PC-9 (cell line): ENCODE measurements at places on chromosomes 1 and 21.

- DNase-seq = peak; percentile 56
Measured at GRCh38 chr21:31335957-31336738, 7.9 kb downstream of the TIAM1 start.

DNA sequence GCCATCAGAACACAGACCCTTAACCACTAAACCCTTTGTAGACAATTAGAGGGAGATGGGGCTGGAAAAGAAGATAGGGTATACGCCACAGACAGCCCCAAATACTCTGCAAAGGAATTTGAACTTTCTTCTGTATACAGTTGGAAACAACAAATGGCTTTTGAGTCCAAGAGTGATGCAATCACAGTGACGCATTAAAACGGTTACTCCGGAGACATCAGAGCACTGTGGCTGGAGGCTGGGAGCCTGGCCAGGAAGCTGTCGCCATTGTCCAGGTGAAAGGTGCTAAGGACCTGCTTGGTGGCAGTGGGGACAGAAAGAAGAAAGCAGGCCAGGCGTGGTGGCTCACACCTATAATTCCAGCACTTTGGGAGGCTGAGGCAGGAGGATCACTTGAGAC is 4.2 kb downstream of the FLAD1 start:
- peak; percentile 74 for DNase-seq

GRCh38 chr21:46092026-46092764 is 5.7 kb upstream of the COL6A2 start:
- no peak for DNase-seq

GRCh38 chr1:55808263-55808662 is 593.1 kb upstream of the USP24 start:
- DNase-seq = no peak

GRCh38 chr1:206524739-206525364 is 17.5 kb downstream of the RASSF5 start:
- DNase-seq = peak; percentile 56

GRCh38 chr21:36200081-36200561 is 43.5 kb downstream of the DOP1B start:
- no peak for DNase-seq
